ENCODE measurements at places on chromosomes 12 and 14.

GRCh38 chr14:32986791-32987540, 48.3 kb downstream of the NPAS3 start:
- DNase-seq = no peak

DNA sequence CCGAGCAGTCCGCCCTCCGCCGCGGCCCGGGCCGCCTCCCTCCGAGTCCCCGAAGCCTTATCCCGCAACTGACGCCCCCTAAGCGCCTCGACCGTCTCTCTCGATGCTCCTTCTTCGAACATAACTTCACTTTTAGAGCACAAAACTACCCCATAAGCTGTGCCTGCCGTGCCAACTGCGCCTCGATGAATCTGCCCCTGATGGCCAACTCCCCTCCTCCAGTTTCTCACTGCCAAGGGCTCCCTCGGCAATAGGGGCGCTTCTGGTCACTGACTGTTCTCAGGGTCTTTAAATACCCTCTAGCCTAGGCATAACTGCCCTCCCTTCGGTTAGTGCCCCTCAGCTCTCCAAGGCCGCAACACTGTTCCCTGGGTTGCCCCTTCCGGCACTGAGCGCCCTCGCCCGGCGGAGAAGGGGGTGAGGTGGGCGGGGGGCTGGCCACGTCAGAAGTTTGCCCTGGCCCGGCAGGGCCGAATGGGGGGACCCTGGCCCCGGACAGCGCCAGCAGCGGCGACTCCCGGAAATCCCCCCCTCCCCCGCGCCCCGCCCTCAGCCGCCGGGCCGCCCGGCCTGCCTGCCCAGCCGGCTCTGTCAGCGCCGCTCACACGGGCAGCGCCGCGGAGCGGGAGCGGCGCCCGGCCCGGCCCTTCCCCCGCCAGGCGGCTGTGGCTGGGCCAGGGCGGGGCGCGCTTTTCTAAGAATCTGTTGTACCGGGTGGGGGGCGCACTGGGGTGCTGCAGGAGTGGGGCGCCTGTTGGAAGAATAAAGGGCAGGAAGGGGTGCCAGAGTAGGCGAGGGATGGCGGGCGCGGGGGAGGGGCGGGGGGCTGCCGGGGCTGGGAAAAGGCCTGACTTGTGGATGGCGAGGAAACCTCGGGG, 10.6 kb downstream of the RARG start:
- peak; percentile 74 for DNase-seq

GRCh38 chr14:56004786-56005185, 113.4 kb upstream of the PELI2 start:
- DNase-seq = no peak

- DNase-seq = peak; percentile 73
Measured at GRCh38 chr14:75709207-75709812, 48.3 kb downstream of the TTLL5 start.

DNA sequence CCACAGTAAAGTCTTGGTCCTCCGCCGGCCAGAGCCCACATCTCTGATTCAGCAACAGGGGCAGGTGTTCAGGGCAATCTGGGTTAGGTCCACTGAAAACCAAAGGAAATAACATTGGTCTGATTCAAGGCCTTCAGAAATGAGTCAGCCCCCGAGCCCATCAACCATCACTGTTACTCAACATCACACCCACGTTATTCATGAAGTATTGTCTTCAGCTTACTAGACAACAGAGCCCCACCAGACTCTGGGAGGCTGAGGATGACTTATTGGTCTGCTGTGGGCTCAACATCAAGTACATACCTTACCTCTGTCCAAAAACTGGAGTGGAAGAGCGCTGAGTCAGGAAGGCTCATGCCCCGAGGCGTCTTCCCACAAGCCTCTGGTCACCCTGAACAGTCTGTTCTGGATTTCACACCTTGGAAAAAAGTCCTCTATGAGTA, 97.5 kb downstream of the ZFP36L1 start:
- peak; percentile 65 for DNase-seq

DNA sequence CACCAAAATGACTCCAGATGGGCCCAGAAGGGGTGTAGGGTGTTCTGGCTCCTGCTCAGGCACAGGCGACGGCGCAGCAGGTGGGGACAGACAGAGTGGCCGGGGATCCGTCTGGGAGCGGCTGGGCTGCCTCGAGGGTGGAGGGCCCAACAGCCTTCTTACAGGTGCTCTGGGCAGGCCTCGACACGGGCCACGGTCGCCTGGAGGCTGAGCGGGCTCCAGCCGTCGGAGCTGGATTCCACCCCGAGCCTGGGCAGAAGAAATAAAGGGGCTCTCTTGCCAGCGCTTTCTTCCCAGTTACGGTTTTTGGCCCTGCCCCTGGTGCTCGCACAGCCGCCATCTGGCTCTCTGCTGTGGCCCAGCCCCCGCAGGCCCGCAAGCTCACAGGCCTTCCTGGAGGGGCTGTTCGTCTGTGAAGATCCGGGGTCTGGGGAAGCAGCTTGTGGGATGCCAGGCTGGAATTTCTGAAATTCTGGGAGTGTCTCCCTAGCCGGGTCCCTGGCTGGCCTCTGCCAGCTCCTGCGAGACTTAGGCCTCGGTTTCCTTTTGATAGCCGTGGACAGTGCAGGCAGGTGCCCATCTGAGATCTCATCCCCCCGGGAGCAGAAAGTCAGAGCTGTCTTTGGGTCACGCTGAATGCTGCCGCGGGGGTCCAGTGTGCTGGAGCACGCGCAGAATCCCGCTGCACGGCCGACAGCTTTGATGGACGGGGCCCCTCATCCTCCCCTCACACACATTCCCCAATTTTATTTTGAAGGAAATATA, 122.7 kb downstream of the PAPOLA start:
- DNase-seq = no peak

DNA sequence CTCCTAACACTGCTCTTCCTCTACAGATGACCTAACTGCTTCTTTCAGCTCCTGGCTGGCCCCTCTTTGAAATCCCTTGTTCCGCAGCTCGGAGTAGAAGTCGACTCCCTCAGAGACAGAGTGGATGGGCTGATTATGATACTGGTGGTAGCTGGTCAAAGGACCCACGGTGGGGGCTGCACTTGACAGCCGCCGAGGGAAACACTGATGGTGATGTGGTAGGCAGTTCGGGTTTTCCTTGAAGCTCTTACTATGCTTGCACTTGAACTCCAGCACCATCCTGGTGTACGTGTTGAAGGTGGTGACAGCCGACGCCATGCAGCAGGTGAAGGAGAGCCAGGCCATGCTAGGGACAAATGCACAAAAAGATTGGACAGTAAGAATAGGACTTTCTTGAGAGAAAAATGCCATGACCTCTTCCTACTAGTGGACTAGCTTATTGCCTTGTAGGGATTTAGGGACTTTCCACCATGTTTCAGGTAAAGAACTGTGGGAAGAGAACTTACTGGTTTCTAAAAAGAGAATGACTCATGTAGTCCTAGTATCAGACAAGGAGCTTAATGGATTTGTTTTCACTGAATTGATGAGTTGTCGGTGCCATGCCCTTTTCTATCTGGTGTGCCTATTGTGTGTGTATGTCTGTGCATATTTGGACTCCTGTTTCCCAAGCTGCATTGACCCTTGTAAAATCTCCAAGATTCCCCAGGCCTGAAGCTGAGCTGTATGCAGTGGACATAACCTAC, 18.4 kb downstream of the GSG1 start:
- DNase-seq = no peak
